Stimulated activated CD4-positive, alpha-beta T cell treated with anti-CD3 and anti-CD28 coated beads, Interleukin-2, amount 100 ng/mL, for 48 hours (primary cell): ENCODE measurements at places on chromosomes 3 and 15.

DNA sequence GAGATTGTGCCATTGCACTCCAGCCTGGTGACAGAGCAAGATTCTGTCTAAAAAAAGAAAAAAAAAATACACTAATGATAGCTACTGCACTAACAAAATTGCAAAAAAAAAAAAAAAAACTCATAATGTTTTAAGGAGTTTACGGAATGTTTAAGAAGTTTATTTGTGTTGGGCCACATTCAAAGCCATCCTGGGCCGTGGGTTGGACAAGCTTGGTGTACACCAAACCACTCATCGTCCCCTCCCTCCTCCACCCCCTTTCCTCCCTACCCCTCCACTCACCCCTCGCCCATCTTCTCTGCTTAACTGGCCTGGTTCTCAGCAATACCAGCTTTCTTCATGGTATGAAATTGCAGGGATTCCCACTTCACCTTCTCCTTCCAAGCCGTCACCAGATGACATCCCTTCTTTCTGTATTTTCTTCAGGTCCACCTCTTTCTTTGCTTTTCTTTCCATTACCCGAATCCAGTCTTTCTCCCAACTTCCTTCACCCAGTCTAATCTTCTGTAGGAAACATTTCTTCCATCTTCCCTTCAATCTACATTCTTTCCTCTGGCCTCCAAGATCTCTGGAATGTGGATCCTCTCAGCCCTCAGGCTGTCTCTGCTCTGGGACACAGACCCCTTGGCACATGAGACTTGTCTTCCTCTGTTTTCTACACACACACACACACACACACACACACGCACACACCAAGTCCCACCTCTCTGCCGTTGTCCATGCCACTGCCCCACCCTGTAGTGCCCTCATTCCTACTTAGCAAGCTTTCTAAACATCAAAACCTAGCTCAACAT lies 3.5 kb upstream of the MESP1 start:
- no peak for DNase-seq

DNA sequence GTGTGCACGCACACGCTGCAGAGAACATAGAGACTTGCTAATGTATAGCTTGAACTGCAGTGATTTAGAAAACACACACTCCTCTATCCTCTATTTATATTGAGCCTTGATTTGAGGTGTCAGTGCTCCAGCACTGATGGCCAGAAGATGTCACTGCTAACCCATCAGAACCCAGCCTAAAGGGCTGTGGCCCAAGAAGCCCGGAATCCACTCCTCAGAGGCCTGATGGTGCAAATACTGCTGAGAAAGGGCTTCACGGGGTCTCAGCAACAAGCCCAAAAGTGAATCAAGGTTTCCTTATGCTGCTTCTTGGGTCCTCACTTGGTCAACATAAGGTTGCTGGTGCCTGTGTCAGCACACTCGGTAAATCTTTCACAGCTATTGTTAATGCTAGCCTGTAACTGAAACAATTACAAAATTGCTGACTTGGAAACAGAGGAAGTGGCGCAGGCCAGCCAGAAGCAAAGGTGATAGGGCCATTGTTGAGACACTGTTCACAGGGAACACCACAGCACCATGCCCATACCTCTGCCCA lies 60.3 kb downstream of the HEG1 start:
- peak; percentile 13 for DNase-seq

DNA sequence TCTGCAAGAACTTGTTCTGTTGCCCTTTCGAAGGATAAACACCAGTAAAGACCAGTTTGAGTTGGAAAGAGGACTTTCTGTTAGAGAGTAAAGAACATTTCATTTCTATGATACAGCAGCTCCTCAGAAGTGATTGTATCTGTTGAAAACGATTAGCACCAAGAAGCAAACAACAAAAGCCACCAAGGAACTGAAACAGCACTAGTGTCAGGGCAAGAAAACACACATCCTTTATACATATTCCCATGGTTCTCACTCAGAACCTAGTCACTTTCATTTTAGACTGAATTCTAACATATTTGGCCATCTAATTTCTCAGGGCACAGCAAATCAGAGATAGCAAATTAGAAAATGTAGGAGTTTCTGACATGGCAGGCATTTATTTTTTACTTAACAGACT lies 116.1 kb downstream of the ATP1B3 start:
- no peak for DNase-seq

DNA sequence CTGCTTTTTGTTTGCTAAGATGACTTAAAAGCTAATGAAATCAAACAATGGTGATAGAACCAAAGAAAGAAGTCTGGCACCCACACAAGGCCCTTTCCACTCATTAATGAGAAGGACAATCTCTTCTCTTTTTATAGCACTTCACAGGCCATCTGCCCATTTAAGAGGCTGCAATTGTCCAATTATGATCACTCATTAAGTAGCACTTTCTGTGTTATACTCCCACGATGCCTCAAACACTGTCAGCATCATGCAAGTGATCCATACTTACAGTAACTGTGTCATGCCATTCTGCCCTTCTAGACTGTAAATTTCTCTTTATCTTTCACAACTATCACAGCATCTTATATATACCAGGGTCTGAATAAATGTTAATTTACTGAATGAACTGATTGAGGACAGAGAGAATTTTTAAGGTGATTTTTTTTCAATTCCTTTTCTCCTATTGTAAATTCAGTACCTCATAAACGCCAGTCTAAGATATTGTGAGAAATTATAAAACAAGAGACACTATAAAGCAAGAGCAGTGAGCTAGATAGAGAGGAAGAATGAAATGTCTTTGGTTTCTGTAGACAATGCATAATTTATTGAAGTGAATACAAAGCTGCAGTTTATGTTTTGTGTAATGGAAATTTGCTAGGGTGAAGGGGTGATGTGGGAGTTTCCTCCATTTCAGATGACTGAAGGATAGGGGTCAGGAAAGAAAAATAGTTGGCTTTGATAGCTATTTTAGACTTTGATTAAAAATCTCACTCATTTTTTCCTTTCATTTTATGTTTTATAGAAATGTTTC lies 17.3 kb downstream of the CD200 start:
- DNase-seq: no peak

GRCh38 chr15:57527382-57528091 lies 64.2 kb upstream of the MYZAP start:
- no peak for DNase-seq

- no peak for DNase-seq
These were observed 1033.3 kb downstream of the IGSF11 start for GRCh38 chr3:118001380-118001779.

- peak; percentile 19 for DNase-seq
These were observed 775 bp downstream of the C3orf33 start for GRCh38 chr3:155805204-155805801.

- DNase-seq: no peak
These were observed 77.8 kb upstream of the TBC1D5 start for GRCh38 chr3:17820275-17820674.

- no peak for DNase-seq
These were observed 25.2 kb downstream of the CPEB1 start for GRCh38 chr15:82621970-82622369.

DNA sequence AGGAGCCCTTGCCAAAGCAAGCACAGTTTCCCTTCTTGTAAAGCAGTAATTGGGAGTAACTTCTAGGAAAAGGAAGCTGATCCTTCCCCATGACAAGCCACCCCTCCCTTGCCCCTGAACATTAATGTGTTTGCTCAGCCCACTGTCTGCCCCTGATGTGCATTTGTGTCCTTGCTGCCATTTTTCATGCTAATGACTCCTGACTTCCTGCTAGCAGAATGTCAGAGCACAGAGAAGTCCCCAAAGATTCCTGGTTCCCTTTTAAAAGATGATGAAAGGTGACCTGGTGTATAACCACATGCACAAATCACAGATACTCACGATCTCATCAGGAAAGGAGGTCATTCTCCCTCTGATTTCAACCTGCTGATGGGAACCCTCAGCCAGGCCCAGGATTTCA lies 44.2 kb upstream of the WNT5A start:
- DNase-seq: no peak
